ENCODE measurements at places on chromosomes 1 and 21. TPM values are rescaled to one million over a fixed set of nuclear protein-coding genes. Genes with fewer than 3 reads are reported as not detected.

Gene NES
- 74.1 TPM for total RNA-seq

Gene MEF2D
- 106 TPM for total RNA-seq

Gene SYNC
- total RNA-seq = 87.3 TPM

DNA sequence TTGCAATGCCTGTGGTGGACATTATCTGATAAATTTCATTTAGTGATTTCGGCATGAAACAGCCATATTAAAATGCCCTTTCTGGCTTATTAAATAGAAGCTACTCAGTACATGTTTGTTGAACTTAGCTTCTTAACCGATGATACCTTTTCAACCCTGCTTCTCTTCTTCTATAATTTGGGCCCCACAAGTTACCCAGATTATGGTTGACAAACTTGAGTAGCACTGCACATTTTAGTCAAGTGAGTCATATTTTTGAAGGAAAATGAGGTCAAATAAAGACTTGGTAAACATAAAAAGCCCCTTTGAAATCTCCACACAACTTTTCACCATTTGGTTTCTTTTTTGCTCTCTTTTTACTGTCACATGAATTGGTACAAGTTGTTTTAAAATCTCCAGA, 33.8 kb downstream of the GIPC2 start:
- peaks cover 17% of the 10 kb centered on the region for H3K4me1 ChIP-seq
- H3K4me3 ChIP-seq = no peak overlapping the region
- DNase-seq = no peak
- H3K36me3 ChIP-seq = no peaks in the 10 kb centered on the region
- no peaks in the 10 kb centered on the region for H3K27me3 ChIP-seq

- no peaks in the 10 kb centered on the region for H3K27me3 ChIP-seq
- H3K4me3 ChIP-seq = no peak overlapping the region
- no peak for DNase-seq
- H3K4me1 ChIP-seq = peaks cover 2% of the 10 kb centered on the region
Measured at GRCh38 chr1:51316113-51316845, 14.1 kb downstream of the TTC39A start.

Gene DIPK1A
- 7.0 TPM for total RNA-seq

DNA sequence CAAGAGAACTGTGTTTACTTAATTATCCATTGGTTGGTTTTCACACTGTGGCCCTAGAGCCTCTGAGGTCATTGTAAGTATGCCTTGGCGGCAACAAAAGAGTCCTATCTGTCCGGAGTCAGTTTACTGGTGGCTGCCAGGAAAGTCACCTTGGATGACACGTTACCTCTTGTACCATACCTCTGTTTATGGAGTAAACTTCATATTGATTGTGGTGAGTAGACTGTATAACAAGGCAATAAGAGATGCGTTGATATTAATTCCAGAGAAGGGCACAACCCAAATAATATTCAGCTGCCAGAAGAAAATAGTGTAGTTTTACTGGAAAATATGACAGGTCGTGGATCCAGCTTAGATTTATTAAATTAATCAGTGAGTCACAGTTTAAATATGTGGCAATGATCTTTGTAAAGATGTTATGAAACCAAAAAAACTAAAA, 20.4 kb upstream of the KIF14 start:
- DNase-seq = no peak
- H3K36me3 ChIP-seq = peaks cover 3% of the 10 kb centered on the region
- no peaks in the 10 kb centered on the region for H3K27me3 ChIP-seq
- no peak overlapping the region for H3K4me3 ChIP-seq

Gene NBPF14
- total RNA-seq = 23.8 TPM

Gene HRNR
- total RNA-seq = not detected

GRCh38 chr1:53547231-53547790, 88.1 kb downstream of the DMRTB1 start:
- no peak overlapping the region for H3K27ac ChIP-seq
- no peaks in the 10 kb centered on the region for H3K4me1 ChIP-seq
- H3K36me3 ChIP-seq = no peaks in the 10 kb centered on the region
- DNase-seq = peak; percentile 42
